CD4-positive, alpha-beta memory T cell (primary cell): ENCODE measurements at places on chromosomes 12 and 14. TPM values are rescaled to one million over a fixed set of nuclear protein-coding genes. Genes with fewer than 3 reads are reported as not detected.

Gene EPYC
- polyA plus RNA-seq = not detected

Gene RD3L
- polyA plus RNA-seq = not detected

Gene HSPB8
- not detected for polyA plus RNA-seq

Gene MMP17
- not detected for polyA plus RNA-seq

Gene IL26
- polyA plus RNA-seq = 0.30 TPM

Gene RNASE8
- not detected for polyA plus RNA-seq

Gene EIF2S1
- 129 TPM for polyA plus RNA-seq

Gene TAS2R30
- not detected for polyA plus RNA-seq

Gene ARHGEF40
- polyA plus RNA-seq = 0.52 TPM

Gene PTGES3
- polyA plus RNA-seq = 353 TPM

Gene GPD1
- not detected for polyA plus RNA-seq

Gene NTN4
- 5.5 TPM for polyA plus RNA-seq

Gene GLIPR1L1
- not detected for polyA plus RNA-seq

Gene SGPP1
- polyA plus RNA-seq = 12.5 TPM

Gene ADCY6
- polyA plus RNA-seq = not detected

Gene C12orf60
- 0.45 TPM for polyA plus RNA-seq

Gene CCDC63
- not detected for polyA plus RNA-seq

Gene HELB
- 20.2 TPM for polyA plus RNA-seq

Gene STYK1
- polyA plus RNA-seq = not detected

Gene CLEC1B
- not detected for polyA plus RNA-seq

Gene PRKD1
- not detected for polyA plus RNA-seq

Gene KLHL33
- polyA plus RNA-seq = not detected

Gene MYH6
- polyA plus RNA-seq = not detected

Gene TAS2R42
- not detected for polyA plus RNA-seq

Gene BDKRB2
- polyA plus RNA-seq = not detected

Gene DCAF5
- 54.4 TPM for polyA plus RNA-seq

Gene EXOC3L4
- not detected for polyA plus RNA-seq

Gene TSHR
- polyA plus RNA-seq = 0.09 TPM

Gene HNF1A
- not detected for polyA plus RNA-seq

Gene IAPP
- polyA plus RNA-seq = not detected

Gene PDZRN4
- not detected for polyA plus RNA-seq

Gene NKX2-1
- polyA plus RNA-seq = not detected

Gene APOF
- polyA plus RNA-seq = not detected

Gene LMO3
- polyA plus RNA-seq = not detected

Gene TBX3
- not detected for polyA plus RNA-seq

Gene OAS1
- polyA plus RNA-seq = 49.3 TPM

Gene GLT1D1
- polyA plus RNA-seq = not detected

Gene CELA1
- polyA plus RNA-seq = 1.6 TPM

Gene OR4L1
- not detected for polyA plus RNA-seq

Gene KRT79
- not detected for polyA plus RNA-seq

Gene SOCS4
- 3.9 TPM for polyA plus RNA-seq

Gene CAPZA3
- polyA plus RNA-seq = not detected

Gene LIN7A
- polyA plus RNA-seq = not detected

Gene LUM
- not detected for polyA plus RNA-seq

Gene AMHR2
- not detected for polyA plus RNA-seq

Gene GPR162
- not detected for polyA plus RNA-seq

Gene VAMP1
- 10.3 TPM for polyA plus RNA-seq

Gene PTCSC3
- polyA plus RNA-seq = not detected

Gene TRMT5
- polyA plus RNA-seq = 7.0 TPM

Gene PTPN21
- not detected for polyA plus RNA-seq

Gene PRR4
- polyA plus RNA-seq = 1.2 TPM
